ENCODE measurements at places on chromosomes 5 and 9. TPM values are rescaled to one million over a fixed set of nuclear protein-coding genes. Genes with fewer than 3 reads are reported as not detected.

DNA sequence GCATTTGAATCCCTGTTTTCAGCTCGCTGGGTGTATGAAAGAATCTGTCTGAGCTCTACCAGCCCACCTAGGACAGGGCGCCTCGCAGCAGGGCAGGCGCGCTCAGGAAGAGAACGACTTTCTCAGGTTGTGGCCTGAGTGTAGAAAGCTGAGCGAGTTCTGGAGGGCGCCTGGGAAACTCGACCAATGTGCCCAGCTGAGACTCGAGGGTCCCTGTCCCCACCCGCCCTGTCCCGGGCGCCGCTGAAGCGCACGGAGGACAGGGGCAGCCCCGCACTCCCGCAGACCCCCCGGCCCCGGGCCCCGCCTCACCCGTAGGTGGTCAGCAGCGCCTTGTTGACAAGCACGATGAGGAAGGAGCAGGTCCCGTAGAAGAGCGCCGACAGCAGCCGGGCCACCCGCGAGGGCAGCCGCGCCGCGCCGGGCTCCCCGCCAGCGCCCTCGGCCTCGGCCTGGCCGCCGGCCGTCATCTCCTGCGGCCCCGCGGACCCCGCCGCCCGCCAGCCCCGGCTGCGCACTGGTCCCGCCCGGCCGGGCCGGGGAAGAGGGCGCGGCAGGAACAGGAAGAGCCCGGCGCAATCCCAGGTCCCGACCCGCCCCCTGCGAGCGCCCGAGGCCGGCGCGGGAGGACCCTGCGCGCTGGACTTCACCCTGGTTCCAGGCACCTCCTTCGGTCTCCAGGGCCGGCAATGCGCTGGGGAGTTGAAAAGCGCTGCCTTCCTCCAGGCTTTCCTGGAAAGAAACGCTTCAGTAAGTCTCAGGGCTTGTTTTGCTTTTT, at the start of gene SLC35D2:
Gene SLC35D2 (minus strand): TSS at position 547 of the 778 bp plus-strand sequence. CDS start 77 bp downstream, at position 470.
- DNase-seq, result peak; percentile 89

The MAMDC4 gene
- total RNA-seq, result 13.1 TPM

GRCh38 chr5:117657541-117657940, 1082.9 kb upstream of the SEMA6A start:
- no peak for DNase-seq

DNA sequence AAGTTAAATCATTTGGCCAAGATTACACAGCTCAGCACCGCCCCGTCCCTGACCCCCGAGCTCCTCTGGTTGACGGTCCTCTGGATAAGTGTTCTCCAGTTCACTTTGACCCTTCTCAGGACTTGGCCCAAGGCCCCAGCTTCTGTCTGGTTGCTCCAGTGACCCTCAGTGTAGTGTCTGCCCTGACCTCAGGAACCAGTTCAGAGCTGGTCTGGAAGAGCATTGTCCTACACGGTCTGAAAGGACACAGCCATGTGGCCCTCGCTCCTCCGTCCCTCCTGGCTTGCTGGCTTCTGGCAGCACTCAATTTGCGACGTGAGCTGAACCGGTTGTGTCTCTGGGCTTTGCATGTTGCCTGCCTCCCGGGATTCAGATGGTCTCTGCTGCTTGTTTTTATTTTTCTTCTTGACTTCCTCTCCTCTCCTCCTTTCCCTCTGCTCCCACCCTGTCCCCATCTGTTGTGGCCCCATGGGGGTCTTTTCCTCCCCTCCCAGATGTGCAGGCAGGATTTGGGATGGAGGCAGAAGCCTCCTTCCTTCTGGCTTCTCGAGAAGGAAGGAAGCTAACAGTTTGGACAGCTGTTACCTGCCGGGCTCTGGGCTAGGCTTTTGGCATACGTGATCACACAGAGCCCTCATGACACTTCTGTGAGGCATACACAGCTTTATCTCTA, 72.0 kb downstream of the PPARGC1B start:
- no peak for DNase-seq

The PPIP5K2 gene
- 68.0 TPM for total RNA-seq

The NIPAL4 gene
- 0.09 TPM for total RNA-seq

DNA sequence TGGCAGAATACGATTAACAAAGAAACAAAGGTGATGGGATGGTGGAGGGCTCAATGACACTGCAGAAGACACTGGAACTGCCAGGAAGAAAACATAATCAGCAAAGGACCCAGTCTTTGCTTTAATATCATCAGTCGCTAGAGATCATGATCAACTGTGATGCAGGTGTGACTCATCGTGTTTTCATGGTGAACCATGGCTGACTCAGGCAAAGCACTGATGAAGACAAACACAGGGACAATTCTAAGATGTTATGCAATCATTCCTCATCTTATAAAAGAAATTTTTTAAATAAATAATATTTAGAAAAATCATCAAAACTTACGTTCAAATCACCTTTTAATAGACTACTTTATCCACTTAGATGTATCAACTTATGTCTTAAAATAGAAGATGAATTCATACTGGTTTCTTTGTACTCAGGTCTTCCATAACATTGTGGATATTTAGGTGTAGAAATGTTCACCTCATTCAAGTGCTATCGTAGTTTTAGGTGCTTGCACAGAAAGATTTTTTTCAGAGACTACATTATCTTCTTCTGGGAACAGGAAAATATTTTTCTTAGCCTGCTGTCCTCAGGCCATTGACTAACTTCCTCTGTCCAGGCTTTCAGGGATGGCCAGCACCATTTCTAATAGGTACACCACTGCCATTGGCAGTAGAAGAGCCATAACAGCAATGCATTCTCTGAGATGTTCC, 673.4 kb upstream of the MEF2C start:
- no peak for DNase-seq

DNA sequence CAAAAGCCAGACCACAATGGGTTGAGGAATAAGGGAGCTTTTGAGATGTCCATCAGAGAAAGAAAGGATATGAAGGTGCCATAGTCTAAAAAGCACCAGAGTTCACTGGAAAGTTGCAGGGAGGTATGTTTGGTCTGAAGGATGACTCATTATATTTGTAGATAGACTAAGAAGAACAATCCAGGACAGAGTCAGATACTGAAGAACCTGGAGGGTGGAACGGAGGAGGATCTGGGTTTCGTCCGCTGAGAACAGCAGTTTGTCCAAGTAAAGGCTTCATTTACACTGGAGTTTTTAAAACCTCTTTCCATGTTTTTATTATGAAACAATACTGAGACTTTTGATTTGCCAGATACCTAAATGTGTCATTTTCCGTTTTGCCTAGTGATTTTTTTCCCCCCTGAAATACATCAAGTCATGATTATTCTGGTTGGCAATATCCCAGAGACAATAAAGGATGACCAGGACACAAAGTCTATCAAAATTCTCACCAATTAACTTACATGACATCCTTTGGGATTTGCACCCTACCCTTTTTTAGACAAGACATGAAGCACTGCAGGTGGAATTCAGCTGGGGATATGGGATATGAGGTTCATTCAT, 219.9 kb downstream of the MLLT3 start:
- DNase-seq, result no peak

DNA sequence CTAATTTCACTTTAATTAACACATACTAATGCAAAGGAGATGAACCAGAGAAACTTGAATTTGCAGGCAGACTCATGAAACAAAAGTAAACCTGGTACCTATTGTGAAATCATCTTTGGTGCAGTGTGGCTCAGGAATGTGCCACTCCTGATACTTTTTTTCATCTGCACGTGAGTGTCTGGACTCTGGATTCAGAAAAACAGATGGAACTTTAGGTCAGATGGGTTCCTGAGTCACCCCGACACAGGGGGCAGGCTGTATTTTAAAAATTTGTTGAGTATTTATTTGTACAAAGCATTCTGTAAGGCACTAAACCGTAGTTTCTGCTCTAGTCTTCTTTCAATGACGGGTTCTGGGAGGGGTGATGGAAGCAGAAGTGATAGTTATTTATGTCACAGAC, 52.2 kb upstream of the TUT7 start:
- DNase-seq, result no peak

GRCh38 chr5:160198841-160199409, 30.4 kb upstream of the FABP6 start:
- peak; percentile 69 for DNase-seq

DNA sequence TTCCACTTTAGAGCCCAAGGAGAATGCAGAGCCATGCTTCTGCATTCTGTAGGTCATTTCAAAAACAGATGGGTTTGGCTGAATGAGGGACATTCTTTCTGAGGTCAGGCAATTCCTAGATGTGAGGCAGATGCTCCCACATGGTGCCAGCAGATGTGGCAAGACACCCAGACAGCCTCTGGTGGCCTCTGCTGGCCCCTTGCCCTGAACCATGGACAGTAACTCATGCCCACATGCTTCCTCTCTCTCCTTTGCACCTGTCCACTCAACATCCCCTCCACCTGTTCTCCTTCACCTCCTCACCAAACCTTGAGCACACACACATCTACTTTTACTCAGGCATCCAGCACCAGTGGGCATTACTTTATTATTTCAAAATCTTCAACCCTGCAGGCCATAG, 252.3 kb downstream of the DNAH5 start:
- no peak for DNase-seq

The MEIKIN gene
- total RNA-seq, result not detected

GRCh38 chr9:130740218-130741023, 46.8 kb downstream of the EXOSC2 start:
- DNase-seq, result no peak

GRCh38 chr5:38870595-38870994, 24.8 kb downstream of the OSMR start:
- DNase-seq, result peak; percentile 61

GRCh38 chr5:17050236-17050635, 114.1 kb upstream of the MYO10 start:
- DNase-seq, result no peak

The AJM1 gene
- 2.1 TPM for total RNA-seq

The ANKRD55 gene
- total RNA-seq, result 0.16 TPM

DNA sequence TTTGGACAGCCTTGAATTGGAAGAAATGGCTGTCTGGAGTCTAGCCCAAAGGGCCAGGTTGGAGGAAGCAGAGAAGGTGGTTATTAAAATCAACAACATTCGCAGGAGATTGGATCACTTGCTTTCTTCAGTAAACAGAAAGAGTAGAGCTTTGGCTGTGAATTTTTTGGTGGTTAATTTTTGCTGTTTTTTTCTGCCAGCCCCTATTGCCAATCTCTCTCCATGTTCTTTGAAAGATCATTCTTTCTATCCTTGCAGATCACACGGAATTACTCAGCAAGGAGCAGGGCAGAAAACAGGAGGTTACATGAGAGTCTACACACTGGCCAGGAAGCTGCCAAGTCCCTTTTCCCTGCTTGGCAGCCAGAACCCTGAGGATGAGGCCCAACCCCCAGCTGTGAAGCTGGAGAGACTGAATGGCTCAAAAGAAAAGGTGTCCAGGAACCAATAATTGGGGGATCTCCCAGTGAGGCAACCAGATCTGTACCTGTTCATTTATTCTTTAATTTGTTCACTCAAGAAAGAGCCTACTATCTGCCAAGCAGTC, 13.0 kb downstream of the GLRX start:
- DNase-seq, result peak; percentile 47

DNA sequence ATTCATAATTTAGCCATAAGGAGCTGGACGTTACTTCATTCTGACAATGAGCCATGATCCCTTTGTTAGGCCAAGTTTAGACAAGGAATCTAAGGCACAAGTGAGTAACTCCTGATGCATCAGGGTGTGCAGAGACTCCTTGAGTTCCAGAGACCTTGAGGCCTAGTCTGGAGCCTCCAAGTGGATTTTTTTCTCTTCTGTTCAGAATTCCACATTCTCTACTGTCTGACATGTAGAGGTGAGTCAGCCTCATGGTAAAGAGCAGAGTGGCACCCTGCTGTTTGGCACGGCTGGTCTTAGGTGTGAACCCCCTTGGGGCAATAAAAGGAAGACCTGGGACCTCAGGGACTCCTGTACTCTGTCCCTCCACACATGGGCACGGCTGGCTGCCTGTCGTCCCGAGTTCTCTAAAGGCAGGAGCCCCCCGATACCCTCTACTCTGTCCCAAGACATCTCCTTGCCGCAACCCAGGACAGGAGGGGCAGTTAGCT, 22.0 kb upstream of the TGFBI start:
- peak; percentile 39 for DNase-seq

The FAXDC2 gene
- 3.2 TPM for total RNA-seq

DNA sequence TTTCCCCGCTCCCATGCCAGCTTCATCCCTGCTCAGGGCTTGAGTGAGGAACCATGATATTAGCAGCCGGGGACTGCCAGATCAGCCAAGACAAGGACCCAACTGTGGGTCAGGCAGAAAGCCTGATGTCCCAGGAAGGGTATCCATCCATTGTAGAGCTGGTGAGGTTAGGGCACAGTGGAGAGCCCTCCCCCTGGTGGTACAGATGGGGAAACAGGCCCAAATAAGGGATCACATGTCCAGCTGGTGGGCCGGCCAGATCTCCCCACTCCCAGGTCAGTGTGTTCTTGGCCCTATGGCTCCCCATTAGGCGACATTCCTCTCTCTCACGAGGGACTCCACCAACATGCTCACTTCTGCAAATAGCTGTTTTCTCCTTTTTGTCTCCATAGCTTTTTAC, 9.0 kb downstream of the CDX1 start:
- DNase-seq, result peak; percentile 88

The GCNT4 gene
- 2.5 TPM for total RNA-seq

GRCh38 chr5:139709582-139710318, 61.6 kb downstream of the CXXC5 start:
- peak; percentile 93 for DNase-seq

The NELFB gene
- total RNA-seq, result 75.5 TPM
